Fibroblast of the conjunctiva (primary cell): ENCODE measurements at places on chromosomes 16 and 17.

DNA sequence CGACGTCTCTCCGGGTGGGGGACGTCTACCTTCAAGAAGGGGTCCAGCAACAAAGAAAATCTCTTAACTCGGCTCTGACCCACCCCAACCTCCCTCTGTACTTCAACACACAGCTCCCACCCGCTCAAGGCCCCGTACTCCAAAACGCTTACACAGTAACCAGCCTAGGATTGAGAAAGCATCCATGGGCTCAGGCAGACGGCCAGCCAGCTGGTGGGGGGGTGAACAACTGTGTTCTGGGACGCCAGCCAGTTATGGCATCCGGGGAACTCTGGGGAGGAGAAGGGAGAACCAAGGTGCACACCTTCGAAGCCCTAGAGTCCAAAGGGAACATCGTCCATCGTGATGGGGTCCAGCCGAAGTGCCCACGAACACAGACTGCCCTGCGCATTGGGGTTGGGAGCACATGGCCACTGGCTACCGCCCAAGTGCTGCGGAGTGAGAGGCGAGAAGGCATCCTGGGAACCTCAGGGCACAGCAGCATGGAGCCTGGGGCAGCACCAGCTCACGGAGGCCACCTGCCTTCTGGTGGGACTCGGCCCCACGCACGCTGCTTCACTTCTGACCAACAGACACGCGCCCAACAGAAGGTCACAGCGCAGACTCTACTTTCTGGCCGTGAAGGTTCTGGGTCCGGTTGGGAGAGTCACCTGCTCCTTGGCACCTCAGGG is 14.3 kb downstream of the SLC16A3 start:
- peak; percentile 75 for DNase-seq

DNA sequence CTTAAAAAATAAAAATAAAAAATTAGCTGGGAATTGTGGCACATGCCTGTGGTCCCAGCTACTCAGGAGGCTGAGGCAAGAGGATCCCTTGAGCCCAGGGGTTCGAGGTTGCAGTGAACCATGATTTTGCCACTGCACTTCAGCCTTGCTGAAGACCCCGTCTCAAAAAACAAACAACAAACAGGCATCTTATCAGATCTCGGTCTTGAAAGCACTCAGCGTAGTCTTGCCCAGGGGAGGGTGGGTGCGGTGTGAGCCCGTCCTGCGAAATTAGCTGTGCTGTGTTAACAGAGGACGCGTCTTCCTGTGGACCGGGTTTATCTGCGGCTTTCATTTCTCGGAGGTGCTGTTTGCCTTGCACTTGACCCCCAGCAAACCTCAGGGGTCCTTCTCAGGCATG is 5.4 kb downstream of the GAA start:
- DNase-seq, result no peak

DNA sequence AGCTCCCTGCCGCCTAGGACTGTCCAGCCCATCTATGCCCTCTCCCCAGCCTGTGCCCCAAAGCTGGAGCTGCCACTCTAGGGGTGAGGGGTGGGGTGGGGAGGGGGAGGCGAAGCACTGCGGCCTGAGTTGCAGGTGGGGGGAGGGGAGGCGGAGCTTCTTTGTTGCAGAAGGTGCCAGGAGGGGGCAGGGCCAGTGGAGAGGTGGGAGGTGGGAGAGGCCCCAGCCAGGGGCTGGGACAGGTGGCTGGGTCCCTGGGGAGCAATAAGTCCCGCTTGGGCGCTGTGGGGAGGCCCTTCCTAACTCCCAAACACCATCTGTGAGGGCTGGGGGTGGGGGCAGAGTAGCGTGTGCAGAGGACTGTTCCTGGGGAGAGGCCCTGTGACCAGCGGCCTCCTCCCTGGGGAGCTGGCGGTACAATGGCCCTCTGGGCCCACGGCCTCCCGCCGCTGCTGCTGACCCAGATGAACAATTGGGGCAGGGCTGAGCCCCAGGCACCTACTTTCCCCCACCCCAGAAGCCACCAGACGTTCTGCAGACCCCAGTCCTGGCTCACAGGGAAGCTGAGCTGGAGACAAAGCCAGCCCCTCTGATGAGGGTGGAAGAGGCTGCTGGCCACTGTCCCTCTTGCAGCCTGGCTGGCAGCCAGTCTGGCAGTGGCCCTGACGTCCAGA is 2.2 kb upstream of the NTN3 start:
- DNase-seq, result no peak

DNA sequence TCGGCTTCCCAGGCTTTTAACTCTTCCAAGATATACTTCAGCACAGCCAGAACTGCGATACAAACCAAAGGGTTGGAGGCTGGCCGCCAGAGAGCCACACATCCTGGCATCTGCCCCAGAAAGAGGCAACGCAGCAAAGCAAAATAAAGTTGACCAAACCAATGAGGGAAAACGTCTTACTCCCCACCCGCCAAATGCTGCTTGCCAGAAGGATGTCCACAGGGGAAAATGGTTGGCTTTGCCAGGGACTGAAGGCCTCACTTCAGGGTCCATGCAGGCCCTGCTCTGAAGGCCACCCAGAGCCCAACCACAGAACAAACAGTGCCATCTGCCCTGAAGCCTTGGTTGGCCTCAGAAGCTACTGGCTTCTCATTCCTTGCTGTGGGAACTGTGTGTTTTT is 15.0 kb downstream of the CACNG1 start:
- DNase-seq, result no peak

GRCh38 chr16:8959921-8960787 is 3.6 kb downstream of the USP7 start:
- DNase-seq, result no peak

- DNase-seq, result no peak
Observed at GRCh38 chr17:80427366-80428282, 12.7 kb downstream of the ENDOV start.

DNA sequence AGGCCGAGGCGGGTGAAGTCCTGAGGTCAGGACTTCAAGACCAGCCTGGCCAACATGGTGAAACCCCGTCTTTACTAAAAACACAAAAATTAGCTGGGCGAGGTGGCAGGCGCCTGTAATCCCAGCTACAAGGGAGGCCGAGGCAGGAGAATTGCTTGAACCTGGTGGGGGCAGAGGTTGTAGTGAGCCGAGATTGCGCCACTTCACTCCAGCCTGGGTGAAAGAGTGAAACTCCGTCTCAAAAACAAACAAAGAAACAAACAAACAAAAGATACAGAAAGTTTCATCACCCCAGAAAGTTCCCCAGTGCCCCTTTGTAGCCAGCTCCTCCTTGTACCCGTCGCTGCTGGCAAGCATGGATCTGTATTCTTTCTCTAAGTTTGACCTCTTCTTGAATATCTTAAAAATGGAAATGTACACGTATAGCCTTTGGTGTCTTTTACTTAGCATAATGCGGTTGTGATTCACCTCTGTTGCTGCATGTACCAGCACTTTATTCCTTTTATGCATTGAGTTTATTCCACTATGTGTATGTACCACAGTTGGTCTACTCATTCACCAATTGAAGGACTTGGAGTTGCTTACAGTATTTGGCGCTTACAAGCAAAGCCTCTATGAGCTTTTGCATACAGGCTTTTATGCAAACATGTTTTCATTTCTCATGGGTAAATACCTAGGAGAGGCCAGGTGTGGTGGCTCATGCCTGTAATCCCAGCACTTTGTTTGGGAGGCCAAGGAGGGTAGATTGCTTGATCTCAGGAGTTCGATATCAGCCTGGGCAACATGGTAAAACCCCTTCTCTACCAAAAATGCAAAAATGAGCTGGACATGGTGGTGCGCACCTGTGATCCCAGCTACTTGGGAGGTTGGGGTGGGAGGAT is 87.5 kb upstream of the CLEC18A start:
- DNase-seq, result no peak

DNA sequence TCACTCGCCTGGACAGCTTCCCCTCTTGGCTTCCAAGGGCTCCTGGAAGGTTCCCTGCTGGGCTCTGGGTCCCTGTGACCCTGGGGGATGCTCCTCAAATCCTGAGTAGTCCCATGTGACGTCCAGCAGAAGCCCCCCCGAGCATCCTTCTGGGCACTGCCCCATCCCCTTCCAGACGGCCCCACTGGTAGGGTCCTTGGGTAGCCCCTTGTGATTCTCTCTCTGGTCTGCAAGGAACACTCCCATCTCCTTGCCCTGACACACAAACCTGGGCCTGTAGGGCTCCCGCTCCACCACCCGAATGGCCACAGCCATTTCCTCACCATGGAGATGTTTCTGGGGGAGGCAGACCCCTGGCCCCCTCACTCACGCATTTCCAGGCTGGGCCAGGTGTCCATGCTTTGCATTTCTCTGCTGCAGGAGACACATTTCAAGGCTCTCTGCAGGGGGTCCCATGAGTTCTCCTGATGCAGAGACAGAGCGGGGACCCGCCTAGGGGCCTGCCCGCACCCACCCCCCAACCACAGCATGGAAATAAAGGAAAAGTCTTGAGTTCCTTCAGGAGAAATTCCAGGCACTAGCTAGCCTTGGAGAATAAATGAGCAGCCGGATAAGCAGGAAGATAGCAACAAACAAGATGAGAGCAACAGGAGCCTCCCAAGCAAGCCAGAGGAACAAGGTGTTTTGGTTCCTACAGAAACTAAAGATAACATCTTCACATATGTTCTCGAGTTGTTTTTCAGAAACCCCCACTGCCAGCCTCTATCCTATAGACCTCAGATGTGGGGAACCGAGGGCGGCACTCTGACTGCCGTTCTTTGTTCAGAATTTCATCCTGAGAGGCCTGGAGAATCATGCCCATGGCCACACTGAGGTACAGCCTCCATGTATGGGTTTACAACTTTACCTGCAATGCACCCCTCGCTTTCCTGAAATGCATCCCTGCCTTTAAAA is 128.8 kb downstream of the MGAT5B start:
- DNase-seq, result no peak

DNA sequence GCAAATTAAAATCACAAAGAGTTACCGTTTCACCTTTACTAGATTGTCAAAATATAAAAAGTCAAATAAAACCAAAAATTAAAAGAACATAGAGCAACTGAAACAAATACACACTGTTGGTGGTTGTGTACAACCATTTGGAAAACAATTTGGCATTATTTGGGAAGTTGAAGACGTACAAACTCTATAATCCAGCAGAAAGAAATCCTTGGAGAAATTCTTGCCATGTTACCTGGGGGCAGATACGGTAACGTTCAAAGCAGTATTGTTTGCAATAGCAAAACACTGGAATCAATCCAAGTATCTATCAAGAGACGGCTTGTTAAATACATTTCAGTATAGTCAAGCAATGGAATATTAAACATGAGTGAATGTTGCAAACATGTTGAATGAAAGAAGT is 56.7 kb downstream of the TBX4 start:
- no peak for DNase-seq
